ENCODE measurements at places on chromosomes 12 and 14.

GRCh38 chr14:27243365-27243764 lies 645.5 kb upstream of the NOVA1 start:
- no peak for DNase-seq

GRCh38 chr14:76836029-76836630 lies 9.9 kb downstream of the LRRC74A start:
- no peak for DNase-seq

DNA sequence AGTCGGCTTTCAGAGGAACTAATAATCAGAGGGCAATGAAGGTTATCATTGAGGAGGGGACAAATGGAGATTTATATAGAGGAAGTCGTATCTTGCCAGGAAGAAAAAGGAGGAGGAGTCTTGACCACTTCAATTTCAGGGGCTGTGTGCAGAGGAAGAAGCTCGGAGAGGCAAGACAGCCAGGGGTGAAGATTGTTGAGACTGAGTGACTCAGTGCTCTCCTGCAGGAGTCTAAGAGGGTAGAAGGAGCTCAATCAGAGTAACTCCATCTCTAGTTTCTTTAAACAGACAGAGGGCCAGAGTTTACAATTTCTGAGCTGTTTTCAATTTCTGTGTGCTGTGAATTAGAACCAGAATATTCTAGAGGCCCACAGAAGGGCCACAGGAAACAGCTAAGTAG lies 439.3 kb upstream of the PRICKLE1 start:
- no peak for DNase-seq

GRCh38 chr12:122080149-122081082 lies 1.9 kb downstream of the MLXIP start:
- DNase-seq, result no peak

DNA sequence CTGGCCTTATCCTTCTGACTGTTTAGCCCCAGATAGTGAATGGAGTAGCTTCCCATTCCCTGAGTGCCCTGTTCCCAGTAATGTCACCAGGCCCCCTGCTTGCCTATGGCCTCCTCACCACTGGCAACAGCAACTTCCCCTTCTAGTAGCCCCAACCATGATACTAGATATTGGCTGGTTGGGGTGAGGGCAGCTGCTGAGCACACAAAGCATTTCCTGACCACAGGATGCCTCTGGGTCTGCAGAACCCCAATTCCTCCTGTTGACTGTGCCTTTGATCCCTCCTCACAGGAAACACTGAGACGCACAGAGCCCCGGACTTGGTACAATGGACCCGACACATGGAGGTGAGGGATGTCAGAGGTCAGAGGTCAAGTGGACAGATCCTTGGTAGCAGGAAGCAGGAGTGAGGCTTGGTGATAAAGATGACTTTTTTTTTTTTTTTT lies 597 bp downstream of the SOAT2 start:
- no peak for DNase-seq

- no peak for DNase-seq
Measured at GRCh38 chr12:21989819-21990412, 48.7 kb upstream of the ABCC9 start.
